ENCODE measurements at places on chromosomes 1 and 21. TPM values are rescaled to one million over a fixed set of nuclear protein-coding genes. Genes with fewer than 3 reads are reported as not detected.

The RNPC3 gene
- total RNA-seq, result 3.1 TPM

The ADORA1 gene
- total RNA-seq, result 0.38 TPM

The RGS7 gene
- 2.7 TPM for total RNA-seq

The JAM2 gene
- total RNA-seq, result 2.0 TPM

The SKI gene
- 19.7 TPM for total RNA-seq

The TPTE gene
- not detected for total RNA-seq

The GBP5 gene
- 0.38 TPM for total RNA-seq

The OVAAL gene
- not detected for total RNA-seq

The PTGFR gene
- 16.9 TPM for total RNA-seq

The CFHR5 gene
- not detected for total RNA-seq

The GBP2 gene
- 10.9 TPM for total RNA-seq

Data from regular cardiac myocyte (primary cell).